ENCODE measurements at places on chromosomes 5 and 9.

- DNase-seq: no peak
Measured at GRCh38 chr5:92554447-92555085, 1026.5 kb downstream of the NR2F1-AS1 start.

DNA sequence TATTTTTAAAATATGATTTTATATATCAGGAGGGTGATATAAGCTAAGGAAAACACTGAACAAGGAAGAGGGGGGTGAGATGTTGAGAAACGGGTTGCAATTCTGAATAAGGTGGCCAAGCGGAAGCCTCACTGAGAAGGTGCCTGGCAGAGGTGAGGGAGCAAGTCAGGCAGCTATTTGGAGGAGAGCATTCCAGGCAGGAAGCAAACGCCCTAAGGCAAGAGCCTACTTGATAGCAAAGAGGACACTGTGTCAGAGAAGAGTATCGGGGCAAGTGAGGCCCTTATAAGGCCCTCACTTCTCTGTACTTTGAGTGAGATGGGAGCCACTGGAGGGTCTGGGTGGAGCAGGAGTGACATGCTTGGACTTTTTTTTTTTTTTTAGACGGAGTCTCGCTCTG lies 8.0 kb upstream of the CTNNA1 start:
- no peak for DNase-seq

GRCh38 chr5:158607088-158607487 lies 492.6 kb downstream of the EBF1 start:
- no peak for DNase-seq

DNA sequence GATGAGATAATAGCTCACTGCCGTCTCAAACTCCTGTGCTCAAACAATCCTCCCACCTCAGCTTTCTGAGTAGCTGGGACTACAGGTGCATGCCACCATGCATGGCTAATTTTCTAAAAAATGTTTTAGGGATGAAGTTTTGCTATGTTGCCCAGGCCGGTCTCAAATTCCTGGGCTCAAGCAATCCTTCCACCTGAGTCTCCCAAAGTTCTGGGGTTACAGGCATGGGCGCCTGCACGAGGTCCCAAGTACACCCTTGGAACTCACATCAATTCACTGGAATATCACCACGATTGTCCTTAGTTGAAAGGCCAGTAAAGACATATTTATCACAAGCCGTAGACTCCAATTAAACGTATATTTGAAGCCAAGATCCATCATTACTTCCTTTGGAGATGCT lies 184.6 kb downstream of the IRX1 start:
- no peak for DNase-seq

DNA sequence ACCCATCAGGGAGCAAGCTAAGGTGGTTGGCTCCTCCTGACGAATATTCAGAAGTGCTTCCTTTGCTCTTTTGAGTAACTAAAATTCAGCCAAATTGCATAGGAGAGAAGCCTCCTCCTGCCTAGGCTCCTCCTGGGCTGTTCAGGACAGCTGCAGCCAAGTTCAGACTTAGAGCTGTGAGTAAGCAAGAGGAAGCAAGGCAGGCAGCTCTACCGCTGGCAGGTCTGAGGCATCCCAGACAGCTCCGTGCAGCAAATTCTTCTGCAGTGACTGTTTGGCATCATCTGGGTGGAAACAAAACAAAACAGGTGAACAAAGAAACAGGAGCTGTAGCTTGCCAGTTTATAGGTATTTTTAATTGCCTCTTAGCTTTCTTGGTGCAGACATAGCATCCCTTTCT lies 421.0 kb downstream of the GADD45G start:
- DNase-seq: no peak
